ENCODE measurements at places on chromosomes 5 and 9. TPM values are rescaled to one million over a fixed set of nuclear protein-coding genes. Genes with fewer than 3 reads are reported as not detected.

The BAAT gene
- not detected for total RNA-seq

The NRARP gene
- 62.5 TPM for total RNA-seq

The MCC gene
- total RNA-seq, result 30.2 TPM

The SCAI gene
- total RNA-seq, result 4.8 TPM

The COL15A1 gene
- 5.8 TPM for total RNA-seq

The KCNMB1 gene
- not detected for total RNA-seq

The SPINK13 gene
- not detected for total RNA-seq

The RNF14 gene
- total RNA-seq, result 49.8 TPM

The NR6A1 gene
- total RNA-seq, result 1.3 TPM

The SLC6A19 gene
- not detected for total RNA-seq

The DMRT3 gene
- 0.47 TPM for total RNA-seq

The FREM1 gene
- 0.06 TPM for total RNA-seq
